ENCODE measurements at places on chromosomes 11 and 22.

GRCh38 chr11:125250318-125251213, 86.0 kb downstream of the PKNOX2 start:
- no peak for DNase-seq

DNA sequence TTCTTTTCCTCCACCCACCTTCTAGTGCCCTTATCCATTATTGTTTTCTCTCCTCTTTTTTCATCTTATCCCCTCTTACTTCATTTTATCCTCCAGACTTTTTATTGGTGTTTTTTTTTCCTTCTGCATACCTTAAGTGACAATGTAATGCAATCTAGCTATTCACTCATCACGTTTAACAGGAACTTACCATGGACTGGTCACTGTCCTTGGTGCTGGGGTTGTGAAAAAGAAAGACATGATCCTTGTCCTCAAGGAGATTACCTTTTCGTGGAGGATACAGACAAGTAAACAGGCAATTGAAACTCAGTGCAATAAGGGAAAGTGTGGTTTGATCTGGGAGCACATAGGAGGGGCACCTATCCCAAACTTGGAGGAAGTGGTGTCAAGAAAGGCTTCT, 20.7 kb downstream of the SYT9 start:
- no peak for DNase-seq

DNA sequence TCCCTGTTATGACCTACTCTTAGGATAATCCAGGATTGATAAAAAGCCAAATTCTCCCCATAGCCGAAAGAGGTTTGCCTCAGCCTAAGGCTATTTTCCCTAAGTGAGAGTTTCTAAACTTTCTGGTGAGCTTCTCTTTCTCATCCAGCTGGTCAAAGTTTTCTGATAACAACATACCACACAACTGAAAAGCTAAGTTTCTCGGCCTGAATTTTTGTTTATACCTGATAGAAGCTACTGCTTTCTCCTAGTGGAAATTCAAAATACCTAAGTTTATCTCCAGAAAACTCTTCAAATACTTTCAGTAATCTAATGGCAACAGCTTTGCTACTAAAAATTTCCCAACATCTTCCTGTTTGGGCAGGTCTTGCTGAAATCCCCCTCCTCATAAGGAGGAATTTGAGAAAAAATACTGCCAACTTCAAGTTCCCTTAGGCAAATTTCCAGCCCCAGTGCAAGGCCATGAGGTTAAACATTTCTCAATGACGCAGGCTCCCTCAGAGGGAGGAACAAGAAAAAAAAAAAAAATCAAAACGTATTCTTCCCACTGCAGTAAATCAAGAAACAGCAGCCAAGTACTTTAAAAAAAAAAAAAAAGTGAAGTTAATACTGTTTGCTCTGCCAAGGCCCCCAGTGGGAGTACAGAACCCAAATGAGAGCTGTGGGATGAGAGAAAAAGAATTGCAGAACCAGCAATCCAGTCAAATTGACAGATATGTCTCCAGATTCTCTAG, 127.0 kb downstream of the MRTFA start:
- no peak for DNase-seq

DNA sequence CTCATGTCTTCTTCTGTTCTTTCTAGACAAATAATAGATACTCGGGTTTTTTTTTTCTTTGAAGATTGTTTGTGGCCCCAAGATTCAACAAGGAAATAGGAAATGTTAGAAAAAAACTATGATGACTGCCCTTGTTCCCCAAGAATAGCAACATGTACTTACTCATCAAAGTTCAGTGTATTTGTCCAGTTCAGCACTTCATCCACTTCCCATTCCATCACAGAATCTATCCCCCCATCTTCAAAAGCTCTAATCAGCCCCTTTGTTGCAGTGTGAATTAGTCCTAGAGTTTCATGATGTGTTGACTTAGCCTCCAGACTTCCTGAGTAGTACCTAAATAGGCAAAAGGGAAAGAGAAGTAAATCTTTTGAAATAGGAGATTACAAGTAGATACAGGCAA, 74.3 kb downstream of the C11orf65 start:
- DNase-seq = no peak

GRCh38 chr11:8111636-8112035, 30.6 kb downstream of the TUB start:
- DNase-seq = no peak

GRCh38 chr11:35036639-35037038, 102.3 kb upstream of the CD44 start:
- no peak for DNase-seq

DNA sequence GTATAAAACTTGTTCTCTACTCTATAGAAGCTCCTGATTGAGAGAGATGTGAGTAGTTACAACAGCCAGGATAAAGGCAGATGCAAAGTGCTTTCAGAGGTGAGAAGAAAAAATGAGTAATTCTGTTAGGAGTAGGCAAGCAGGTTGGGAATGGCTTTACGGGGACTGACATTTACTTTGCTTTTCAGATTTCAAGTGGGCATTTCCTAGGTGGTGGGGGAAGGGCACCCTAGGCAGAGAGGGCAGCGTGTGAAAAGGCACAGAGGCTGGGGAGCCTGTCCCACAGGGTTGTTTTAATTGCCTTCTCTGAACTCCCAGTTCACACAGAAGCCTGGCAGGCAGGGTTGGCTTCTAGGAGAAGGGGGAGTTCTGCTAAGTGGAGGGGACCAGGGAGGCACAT, 106.5 kb downstream of the NAV2 start:
- DNase-seq = no peak

GRCh38 chr11:68890490-68891231, 13.0 kb downstream of the MRPL21 start:
- DNase-seq = no peak

DNA sequence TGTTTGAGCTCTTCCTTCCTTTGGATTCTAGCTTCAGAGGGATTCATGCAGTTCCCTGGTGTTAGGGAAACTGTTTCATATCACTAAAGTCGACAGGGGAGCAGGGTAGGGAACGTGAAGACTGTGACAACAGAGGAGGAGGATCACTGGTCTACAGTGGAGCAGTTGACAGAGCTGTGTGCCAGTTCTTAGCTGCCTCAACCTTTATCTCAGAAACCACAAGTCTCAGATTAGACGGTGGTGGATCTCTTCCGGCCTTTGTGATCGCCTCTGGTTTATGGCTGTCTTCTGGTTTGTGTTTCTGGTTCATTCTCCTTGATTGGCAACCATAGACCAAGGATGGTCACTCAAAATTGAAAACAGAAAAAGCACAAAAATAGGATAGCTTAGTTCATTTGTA, 538.9 kb upstream of the API5 start:
- DNase-seq = no peak

- no peak for DNase-seq
These were observed 577.9 kb upstream of the ANO5 start for GRCh38 chr11:21614961-21615360.

GRCh38 chr22:20863366-20863765, 4.6 kb downstream of the SNAP29 start:
- DNase-seq = no peak

GRCh38 chr11:59501931-59502330, 1.4 kb upstream of the OR4D11 start:
- DNase-seq = no peak

GRCh38 chr22:31323578-31324550, 22.3 kb downstream of the PATZ1 start:
- no peak for DNase-seq

DNA sequence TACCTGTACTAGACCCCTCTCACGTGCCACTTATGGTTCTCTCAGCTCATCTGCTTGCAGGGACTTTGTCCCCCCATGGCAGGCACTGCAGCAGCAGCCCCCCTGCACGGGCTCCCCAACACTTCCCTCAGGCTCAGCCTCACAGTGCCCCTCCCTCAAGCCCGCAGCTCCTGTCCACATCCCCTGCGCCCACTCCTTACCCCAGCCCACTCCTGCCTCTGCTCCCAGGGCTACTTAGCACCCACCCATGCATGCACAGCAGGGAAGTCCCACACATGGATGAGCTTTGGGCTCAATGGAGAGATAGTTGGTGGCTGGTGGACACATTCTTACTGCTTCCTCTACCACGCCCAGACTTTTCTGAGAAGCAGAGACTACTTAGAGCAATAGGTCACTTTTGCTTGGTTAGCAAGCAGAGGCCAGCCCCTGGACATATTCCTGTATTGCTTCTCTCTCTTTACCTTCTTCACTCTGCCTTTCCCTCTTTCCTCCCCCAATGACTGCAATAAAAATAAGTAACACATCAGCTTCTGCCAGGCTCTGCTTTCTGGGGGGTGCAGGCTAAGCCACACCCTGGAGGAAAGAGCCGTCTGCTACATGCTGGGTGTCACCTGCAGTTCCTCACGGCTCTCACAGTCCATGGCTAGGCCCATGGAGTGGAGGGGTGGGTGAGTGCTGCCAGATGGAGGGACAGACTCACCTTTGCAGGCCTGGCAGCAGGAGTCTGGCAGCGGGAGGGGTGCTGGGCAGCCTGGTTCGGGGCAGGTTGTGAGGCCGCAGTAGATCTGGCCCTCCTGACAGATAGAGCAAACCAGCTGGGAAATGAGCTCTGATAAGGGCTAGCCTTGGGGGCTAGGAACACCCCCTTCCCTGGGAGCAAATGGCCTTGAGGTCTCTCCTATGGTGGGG, 23.4 kb downstream of the CHRDL2 start:
- DNase-seq = no peak

- DNase-seq = peak; percentile 81
These were observed 20.8 kb downstream of the DGCR6L start for GRCh38 chr22:20298803-20299745.

DNA sequence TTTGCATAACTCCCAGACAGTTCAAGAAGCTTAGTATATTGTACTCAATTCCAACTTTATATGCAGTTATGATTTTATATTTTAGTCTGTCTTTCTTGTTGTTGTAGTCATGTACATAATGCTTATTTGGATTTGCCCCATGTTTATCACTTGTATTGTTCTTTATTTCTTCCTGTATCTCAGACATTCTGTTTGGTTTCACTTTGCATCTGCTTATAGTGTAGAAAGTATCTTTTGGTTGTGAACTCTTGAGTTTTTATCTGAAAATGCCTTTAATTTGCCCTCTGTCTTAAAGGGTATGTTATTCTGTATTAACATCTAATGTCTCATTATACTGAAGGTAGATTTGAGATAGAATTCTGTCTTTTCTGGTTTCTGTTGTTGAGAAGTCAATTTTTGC, 275.4 kb downstream of the DYNC2H1 start:
- no peak for DNase-seq

DNA sequence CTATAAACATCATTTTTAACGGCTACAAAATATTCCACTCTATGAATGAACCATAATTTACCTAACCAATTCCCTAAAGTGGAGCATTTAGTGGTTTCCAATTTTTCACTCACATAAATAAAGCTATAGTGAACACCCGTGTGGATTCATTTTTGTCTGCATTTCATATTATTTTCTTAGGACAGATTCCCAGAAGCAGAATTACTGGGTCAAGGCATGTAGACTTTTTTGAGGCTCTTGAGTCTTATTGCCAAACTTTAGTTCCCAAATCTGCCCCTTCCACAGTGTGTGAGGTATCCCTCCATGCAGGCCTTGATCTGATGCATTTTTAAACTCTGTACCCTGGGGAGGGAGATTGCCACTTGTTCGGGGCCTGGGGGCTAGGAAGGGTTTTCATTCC, 198.2 kb downstream of the TENM4 start:
- no peak for DNase-seq

- no peak for DNase-seq
These were observed 151.5 kb downstream of the ATG16L2 start for GRCh38 chr11:72965672-72966071.

DNA sequence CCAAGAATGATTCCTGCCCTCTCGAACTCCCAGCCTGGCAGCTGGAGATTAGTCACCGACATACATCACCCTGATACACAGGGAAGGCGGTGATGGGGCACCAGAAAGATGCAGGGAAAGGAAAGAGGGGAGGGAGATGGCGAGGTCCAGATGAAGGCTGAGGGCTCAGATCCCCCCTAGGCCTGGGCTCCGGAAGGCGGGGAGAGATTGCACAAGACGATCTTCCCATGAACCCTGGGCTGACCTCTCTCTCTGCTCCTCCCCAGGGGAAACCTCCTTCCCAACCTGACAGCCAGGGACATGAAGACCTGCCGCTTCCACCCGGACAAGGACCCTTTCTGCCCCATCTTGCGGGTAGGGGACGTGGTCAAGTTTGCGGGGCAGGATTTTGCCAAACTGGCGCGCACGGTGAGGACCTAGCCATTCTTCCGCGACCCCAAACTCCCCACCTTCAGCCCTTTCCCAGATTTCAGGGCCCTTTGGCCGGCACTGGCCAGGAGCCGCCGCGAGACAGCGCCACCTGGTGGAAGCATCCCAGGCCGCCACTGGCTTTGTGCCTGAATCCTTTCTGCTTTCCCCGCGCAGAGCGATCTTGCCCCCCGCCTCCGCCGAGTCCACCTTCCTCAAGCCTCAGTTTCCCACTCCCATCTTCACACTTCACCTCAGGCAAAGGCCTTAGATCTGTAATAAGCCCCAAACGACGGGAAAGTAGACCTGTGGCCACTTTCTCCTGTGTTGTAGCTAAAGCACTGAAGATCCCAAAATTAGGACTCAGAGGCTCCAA, 11.5 kb downstream of the P2RX3 start:
- no peak for DNase-seq

GRCh38 chr22:49528420-49528720, 299.3 kb downstream of the BRD1 start:
- DNase-seq = no peak

GRCh38 chr22:30340911-30341685, 14.4 kb upstream of the TBC1D10A start:
- no peak for DNase-seq

- no peak for DNase-seq
These were observed 122.9 kb upstream of the NAV2 start for GRCh38 chr11:19589567-19590260.

GRCh38 chr11:99449345-99449744, 428.6 kb downstream of the CNTN5 start:
- no peak for DNase-seq

GRCh38 chr11:12329797-12330196, 47.6 kb upstream of the PARVA start:
- no peak for DNase-seq

GRCh38 chr22:36384766-36385481, 2.8 kb downstream of the MYH9 start:
- DNase-seq = no peak

DNA sequence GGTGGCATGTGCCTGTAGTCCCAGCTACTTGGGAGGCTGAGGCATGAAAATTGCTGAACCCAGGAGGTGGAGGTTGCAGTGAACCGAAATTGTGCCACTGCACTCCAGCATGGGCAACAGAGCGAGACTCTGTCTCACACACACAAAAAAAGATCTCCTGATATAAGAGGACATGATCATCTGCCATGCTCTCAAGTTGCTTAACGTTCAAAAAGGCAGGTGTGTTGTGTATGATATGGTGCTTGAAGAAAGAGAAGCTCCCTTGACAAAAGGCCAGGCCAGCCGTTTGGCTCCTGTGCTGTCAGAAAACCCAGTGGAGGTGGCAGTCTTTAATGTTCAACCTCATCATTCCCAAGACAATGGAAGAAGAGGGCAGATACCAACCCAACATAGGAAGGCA, 117.3 kb upstream of the PLET1 start:
- DNase-seq = no peak

Data from RWPE2 (cell line).